ENCODE measurements at places on chromosomes 12 and 14.

GRCh38 chr14:69013943-69014782 lies 35.1 kb upstream of the ACTN1 start:
- no peak for DNase-seq

DNA sequence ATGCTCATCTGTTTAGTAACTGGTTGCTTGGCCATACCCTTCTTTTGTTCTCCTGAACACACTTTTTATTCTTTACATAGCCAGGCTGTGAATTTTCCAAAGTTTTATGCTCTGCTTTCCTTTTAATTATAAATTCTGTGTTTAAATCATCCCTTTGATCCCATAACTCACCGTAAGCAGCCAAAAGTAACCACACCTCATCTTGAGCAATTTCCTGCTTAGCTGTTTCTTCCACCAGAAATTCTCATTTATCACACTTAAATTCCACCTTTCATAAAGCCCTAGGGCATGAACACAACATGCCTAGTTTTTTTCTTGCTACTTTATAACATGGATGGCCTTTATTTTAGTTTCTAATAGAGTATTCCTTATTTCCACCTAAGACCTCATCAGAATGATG lies 510.7 kb downstream of the C12orf50 start:
- DNase-seq: no peak

DNA sequence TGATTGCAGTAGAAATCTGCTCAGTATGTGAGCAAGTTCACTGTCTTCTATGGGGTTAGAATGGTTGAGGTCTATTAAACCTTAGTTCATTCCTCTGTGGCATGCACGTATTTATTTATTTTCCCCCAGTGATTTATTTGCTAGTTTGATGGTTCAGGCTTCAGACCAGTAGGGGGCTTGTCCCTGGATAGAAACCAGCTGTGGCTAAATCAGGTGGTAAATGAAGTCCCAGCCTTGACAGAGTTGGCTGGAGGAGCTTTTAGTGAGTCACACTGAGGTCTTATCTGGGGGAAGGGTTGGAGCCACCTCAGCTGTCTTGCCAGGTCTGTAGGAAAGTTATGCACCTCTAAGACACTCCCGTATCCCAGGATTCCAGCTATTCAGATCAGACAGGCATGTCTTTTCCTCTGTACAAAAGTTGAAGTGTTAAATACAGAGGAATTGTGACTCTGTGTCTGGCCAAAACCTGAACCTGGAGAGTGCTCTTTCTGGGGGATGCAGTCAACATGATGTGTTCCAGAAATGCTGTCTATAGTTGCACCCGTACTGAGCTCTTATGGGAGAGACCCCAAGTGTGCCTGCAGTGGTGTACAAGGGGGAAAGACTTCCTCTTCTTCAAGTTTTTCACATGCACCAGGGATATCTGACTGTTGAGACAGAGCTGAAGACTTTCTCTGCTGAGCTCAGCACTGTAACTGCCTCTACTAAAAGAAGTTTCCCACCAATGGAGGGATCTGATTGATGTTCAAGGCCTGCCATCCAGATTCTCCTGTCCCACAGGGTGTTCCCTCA lies 1322.1 kb downstream of the TMEM121 start:
- no peak for DNase-seq

- no peak for DNase-seq
These were observed 106.0 kb downstream of the RMST start for GRCh38 chr12:97568336-97569180.

DNA sequence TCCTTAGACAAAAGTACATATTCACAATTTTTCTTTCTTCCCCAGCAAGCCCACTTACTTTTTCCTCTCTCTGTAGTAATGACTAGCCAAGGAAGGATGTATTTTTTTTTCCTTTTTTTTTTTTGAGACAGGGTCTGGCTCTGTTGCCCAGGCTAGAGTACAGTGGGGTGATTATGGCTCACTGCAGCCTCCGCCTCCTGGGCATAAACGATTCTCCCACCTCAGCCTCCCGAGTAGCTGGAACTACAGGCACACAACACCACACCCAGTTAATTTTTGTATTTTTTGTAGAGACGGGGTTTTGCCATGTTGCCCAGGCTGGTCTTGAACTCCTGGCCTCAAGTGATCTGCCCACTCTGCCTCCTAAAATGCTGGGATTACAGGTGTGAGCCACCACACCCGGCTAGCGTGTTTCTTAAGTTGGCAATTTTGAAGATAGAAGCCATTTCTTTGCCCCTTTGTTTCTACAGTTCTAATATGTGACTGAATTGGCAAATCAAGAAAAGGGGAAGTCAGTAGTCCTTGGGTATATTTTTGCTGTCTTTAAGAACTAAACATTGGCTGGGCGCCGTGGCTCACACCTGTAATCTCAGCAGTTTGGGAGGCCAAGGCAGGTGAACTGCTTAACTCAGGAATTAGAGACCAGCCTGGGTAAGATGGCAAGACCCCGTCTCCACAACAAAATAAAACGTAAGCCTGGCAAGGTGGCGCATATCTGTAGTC lies 3.2 kb upstream of the NACA start:
- DNase-seq: no peak

DNA sequence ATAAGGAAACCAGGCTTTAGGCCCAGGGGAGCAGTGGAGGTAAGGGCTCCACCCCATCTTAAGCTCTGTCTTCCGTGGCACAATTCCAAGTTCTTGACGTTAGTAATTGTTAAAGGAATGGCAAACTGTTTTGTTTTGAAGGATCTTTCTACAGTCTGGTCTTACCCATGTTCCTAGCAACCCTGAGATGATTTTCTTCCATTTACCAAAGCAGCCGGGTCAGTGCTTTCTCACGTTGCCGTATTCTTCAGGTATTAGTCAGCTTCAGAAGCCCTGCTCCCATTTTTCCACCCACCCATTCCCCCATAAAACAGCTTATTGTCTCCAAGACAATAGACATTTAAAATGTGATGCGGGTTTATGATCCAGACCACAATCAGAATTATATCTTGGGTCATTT lies 10.3 kb downstream of the NRIP2 start:
- no peak for DNase-seq

GRCh38 chr14:89870316-89870715 lies 84.2 kb downstream of the EFCAB11 start:
- no peak for DNase-seq

DNA sequence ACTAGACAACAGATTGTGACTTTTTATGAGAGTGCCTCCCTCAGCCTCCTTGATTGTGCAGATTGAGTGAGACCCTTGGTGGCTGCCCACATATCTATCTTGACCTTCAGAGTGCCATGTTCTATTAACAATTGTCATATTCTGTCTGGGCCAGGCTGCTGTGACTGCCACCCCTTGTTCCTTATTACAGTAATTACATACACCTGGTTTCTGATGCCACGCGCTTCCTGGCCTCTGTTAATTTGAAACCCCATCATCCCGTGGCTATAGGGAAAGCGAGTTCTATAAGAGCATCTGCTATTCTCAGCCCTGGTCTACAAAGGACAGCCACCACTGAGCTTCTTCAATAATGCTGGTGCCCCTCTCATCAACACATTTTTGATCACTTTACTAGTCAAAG lies 228.7 kb downstream of the PCNX1 start:
- DNase-seq: no peak

Measured in CD4-positive, alpha-beta T cell (primary cell).